ENCODE measurements at places on chromosomes 5 and 9.
A peak's percentile ranks its signal among the peaks of the same experiment; 100 is the strongest.

DNA sequence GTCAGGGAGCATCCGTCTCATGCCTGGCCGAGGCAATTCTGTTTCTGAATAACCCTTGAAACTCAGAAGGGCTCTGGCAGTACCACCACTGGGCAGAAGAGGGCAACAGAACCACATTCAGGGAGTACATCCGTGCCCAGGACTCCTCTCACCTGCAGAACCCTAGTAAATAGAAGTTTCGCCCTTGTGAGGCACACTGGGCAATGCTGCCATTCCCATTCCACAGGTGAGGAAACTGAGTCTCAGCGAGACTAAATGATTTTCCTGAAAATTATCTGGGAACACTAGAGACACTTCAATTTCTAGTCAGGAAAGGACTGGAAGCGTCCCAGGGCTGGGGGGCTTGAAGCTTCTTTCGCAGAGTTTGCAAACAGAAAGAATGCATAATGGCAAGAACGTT, 74.7 kb downstream of the FGF1 start:
- peak; percentile 24 for DNase-seq

GRCh38 chr9:112489039-112489546, 2.5 kb downstream of the KIAA1958 start:
- DNase-seq: peak; percentile 26

DNA sequence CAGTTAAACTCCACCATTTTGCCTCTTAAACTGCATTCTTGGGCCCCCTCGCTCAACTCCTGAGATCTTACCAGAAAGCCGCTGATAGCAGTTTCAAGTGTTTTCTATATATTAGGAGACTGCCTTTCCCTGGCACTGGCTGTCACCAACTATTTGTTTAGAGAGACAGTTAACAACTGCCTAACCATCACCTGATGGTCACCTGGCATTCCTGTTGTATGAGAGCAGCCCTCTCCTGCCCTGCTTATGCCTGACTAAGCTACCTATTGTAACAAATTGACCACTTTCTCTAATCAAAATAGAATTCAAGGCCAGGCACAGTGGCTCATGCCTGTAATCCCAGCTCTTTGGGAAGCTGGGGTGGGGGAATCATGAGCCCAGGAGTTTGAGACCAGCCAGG, 28.0 kb upstream of the SIL1 start:
- DNase-seq: no peak

DNA sequence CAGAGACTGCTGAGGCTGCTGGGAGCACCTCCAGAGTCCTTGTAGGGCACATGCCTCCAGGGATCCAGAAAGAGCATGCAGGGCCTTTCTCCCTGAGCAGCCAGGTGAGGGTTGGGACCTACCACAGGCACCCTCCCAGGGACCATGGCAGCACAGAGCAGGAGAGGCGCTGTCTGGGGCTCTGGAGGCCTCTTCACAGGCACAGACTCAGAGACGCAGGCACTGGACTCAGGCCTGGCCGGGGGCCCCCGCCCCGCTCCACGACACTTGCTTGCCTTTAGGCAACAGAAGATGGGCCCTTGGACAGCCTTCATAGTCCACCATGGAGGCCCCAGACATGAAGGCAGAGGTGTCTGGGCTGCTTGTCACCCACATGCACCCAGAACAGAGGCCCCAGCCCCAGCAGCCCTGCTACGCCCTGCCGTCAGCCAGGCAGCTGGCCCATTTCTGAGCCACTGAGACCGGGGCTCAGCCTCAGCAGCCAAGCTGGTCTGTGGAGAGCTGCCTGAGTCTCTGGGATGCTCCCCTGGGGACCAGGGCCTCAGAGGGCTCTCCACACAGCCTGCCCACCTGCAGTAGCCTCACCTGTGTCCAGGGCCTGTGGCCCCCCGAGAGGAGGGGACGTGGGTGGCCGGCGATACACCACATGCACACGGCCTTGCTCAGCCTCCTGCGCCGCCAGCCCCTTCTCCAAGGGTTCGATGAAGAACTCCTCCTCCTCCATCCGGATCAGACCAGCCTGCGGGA, 72.8 kb downstream of the ADAMTS2 start:
- no peak for DNase-seq

GRCh38 chr5:10595672-10596309, 31.9 kb downstream of the ANKRD33B start:
- DNase-seq: no peak

- no peak for DNase-seq
Observed at GRCh38 chr9:116191576-116192415, 38.2 kb downstream of the PAPPA start.
